Stimulated activated CD8-positive, alpha-beta memory T cell treated with anti-CD3 and anti-CD28 coated beads, Interleukin-15, amount 100 ng/mL, for 4 hours (primary cell): ENCODE measurements at places on chromosomes 7 and 10.

- DNase-seq: no peak
These were observed 656.6 kb downstream of the LRMDA start for GRCh38 chr10:76088008-76088407.

- no peak for DNase-seq
These were observed at the start of gene CDH23 for GRCh38 chr10:71396711-71397295. TSS of gene CDH23 (plus strand) at chr10:71396920. CDS start at chr10:71439832, 42,912 bp downstream.

- DNase-seq: no peak
These were observed 16.6 kb downstream of the MEIG1 start for GRCh38 chr10:14975672-14976273.

- DNase-seq: no peak
These were observed 93.7 kb upstream of the DNAAF5 start for GRCh38 chr7:632831-633210.

- DNase-seq: no peak
These were observed 1.7 kb upstream of the C10orf105 start for GRCh38 chr10:71721313-71721712.

DNA sequence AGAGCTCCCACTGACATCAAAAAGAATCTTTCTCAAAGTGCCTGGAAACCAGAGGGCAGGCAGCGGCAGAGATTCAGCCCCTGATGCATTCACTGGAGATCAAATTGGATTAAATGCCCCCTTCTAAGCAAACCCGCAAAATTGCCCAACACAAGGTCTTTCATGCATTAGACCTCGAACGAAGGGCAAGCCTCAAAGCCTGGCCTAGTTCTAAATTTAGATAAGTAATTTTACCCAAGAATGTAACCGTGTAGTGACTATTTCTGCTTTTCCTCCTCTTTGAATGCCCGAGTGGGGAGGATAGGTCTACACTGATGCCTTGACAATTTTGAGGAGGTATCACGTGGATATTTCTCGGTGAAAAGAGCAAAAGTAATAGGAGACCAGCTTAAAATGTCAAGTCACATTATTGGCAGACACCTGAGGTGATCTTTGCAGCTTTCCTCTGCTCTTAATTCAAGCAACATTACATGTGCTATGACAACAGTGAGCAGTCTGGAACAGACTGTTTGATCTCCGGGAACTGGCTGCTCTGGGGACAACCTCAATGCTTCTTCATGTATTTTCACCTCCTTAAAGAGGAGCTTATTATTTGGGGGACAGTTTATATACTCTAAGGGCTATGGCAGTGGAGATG is 1263.5 kb upstream of the AUTS2 start:
- no peak for DNase-seq

DNA sequence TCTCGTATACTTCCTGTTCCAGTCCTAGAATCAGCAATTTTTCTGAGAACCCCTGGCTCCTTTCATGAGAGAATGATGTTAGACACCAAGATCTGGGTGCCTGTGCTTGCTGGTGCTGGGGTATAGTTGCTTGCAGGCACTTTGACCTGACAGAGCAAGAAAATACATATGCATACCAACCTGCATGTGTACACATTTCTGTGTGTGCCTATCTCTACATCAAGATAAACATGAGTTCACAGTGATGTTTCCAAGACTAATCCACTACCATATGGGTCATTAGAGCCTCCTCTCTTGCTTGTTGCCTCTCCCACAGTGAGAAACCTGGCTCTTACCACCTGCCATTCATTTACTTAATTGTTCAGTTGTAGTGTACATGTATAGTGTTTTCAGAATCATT is 229.1 kb upstream of the IGFBP3 start:
- no peak for DNase-seq

DNA sequence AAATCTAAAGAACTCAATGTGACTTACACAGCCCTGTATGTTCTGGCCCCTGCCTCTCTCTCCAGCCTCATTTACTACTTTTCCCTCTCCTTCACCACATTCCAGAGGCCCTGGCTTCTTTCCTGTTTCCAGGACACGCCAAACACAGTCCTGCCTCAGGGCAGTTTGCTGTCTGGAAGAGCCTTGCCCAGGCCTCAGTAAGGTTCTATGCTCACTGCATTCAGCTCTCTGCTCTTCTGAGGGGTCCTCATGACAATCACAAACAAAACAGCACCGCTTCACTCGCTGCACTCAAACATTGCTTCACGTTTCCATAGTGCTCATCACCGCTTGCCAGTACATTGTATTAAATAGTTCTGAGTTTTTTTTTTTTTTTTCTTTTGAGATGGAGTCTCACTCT is 35.1 kb upstream of the GARS1 start:
- no peak for DNase-seq

GRCh38 chr10:109988212-109988596 is 19.6 kb upstream of the ADD3 start:
- DNase-seq: no peak

GRCh38 chr10:44465401-44466115 is 80.7 kb upstream of the CXCL12 start:
- no peak for DNase-seq

DNA sequence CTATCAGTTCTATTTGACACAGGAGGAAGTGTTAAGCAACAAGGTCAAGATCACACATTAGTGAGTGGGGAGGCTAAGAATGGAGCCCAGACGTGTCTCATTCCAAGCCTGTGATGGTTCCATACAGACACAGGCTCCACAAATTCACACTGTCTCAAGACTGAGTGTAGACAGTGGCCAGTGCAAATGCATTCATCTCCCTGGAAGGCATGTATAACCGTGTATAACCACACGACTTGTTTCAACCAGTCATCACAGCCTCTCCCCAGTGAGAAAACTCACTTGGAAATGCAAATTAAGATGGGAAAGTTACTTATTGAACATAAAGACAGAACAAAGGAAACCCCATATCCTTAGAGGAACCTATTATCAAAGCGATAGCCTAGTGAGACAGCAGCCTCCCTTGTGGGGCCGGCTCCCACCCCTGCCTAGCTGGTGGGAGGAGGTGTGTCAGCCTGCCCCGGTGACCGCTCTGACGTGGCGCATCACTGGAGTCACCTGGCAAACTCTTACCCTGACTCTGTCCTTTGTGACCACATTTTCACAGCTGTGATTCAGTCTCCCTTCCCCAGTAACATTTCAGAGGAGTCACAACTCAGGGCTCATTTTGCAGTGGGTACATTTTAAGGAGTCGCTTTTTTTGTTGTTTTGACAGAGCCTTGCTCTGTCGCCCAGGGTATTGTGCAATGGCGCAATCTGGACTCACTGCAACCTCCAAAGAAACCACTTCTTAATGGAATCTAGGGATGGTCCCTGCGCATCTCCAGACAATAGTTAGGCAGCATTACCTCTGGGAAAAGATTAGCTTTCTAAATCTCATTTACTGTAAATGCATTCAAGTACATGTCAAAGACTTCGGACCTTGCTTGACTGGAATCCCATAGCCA is 126.6 kb upstream of the PARD3 start:
- DNase-seq: no peak

- no peak for DNase-seq
These were observed 18.2 kb downstream of the MYOF start for GRCh38 chr10:93463723-93464476.

- no peak for DNase-seq
These were observed 167.2 kb upstream of the PPP2R2D start for GRCh38 chr10:131733596-131733995.

GRCh38 chr10:93404048-93404354 is 78.1 kb downstream of the MYOF start:
- no peak for DNase-seq

DNA sequence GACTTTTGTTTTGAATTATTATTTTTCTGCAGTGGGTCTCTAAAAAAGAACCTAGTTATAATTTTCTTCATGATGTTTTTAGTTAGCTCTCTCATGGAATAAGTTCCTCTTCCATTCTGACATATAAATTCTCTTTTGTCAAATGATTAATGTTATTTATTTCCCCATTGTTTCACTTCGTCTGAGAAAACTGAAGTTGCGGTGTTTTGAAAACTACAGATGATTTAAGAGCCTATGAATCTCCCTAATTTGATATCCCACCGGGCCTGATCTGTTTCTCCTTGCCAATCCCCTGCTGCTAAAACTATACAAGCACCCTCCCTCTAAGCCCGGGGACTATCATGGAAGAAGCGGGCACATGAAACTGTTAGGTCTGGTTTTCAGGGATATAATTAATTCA is 41.4 kb downstream of the HTR7 start:
- no peak for DNase-seq

DNA sequence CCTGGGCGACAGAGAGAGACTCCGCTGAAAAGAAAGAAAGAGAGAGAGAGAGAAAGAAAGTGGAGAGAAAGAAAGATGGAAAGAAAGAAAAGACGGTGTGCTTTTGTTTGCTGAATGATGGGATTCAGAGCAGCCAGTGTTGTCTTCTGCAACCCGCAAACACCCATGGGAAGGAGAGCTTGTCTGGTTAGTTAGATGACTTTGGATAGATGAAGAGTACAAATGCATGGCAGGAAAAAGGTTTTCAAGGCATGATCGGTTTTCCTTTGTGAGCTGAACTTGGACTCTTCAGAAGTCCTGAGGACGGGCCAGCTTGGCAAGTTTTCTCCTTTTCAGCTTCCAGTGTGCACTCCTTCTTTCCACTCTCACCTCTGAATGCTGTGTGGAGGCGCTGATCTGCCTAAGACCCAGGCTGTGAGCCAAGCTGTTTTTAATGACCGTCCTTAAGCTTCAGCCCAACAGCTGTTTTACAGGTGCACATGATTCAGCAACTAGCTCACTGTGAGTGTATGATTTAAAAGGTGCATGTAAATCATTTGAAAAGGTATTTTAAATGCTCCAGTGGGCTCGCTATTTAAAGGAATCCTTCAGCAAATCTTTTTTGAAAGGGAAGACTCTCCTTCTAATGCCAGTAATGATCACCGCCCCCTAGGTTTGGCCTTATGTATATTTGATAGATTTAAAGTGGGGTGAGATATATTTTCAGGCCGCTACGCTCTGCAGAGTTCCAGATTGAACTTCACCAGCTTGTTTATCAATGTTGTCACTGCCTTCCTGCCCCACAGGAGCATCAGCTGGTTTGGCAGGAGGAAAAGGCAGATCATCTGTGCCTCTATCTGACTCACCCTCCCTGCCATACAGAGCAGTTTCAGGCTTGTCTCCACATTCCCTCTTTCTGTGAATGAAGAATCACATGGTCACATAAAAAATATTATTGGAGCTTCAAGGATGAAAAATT is 115.0 kb downstream of the PLXDC2 start:
- no peak for DNase-seq

- no peak for DNase-seq
These were observed 13.2 kb downstream of the CALML5 start for GRCh38 chr10:5485948-5486852.

DNA sequence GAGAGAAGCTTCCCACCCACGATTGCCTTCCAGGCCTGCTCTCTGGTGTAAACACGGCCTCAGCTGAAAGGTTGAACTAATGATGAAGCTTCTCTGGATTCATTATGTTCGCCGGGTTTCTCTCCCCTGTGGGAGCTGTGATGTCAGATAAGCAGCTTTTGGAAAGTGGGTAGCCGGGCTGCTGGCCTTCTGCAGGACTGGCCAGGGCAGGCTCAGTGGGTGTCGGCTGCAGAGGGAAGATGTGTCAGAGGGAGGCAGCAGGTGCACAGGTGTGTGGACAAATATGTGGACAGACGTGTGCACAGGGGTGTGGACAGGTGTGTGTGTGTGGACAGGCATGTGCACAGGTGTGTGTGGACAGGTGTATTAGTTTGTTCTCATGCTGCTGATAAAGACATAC is 28.5 kb upstream of the PSMG3 start:
- DNase-seq: no peak

DNA sequence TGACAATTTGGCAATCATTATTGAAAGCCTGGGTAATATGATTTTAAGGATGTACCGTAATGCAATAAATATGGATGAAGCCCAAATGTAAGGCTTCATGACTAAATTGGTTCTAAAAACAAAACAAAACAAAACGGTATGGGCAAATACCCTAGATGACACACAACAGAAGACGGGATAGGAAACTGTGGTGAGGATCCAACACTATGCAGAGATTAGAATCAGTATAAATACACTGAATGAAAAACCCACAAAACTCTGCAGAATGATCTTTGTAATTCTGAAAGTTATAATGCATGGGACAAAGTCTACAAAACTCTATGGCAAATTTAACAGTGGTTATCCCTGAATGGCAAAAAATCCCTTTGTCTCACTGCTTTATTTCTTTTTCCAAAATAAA is 57.6 kb downstream of the MALSU1 start:
- no peak for DNase-seq

DNA sequence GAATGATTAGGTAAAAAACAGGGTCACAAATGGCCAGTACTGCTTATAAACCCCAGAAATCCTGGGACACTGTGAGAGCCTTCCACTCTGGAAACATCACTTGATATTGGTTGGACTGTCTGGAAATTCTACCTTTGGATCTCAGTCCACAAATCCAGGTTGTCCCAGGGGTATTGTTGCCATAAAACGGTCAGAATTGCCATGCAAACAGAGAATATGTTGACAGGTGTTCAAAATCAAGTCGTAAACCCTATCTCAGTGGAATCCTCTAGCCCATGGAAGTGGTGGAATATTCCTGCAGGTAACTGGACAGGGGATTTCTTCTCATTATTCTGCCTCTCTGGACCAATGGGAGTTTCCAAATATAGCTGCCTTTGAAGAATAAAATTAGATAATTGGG is 31.2 kb upstream of the KCTD7 start:
- DNase-seq: no peak

GRCh38 chr10:127612-128432 is 7.4 kb upstream of the ZMYND11 start:
- no peak for DNase-seq

GRCh38 chr7:17706734-17707133 is 233.6 kb downstream of the SNX13 start:
- DNase-seq: no peak

DNA sequence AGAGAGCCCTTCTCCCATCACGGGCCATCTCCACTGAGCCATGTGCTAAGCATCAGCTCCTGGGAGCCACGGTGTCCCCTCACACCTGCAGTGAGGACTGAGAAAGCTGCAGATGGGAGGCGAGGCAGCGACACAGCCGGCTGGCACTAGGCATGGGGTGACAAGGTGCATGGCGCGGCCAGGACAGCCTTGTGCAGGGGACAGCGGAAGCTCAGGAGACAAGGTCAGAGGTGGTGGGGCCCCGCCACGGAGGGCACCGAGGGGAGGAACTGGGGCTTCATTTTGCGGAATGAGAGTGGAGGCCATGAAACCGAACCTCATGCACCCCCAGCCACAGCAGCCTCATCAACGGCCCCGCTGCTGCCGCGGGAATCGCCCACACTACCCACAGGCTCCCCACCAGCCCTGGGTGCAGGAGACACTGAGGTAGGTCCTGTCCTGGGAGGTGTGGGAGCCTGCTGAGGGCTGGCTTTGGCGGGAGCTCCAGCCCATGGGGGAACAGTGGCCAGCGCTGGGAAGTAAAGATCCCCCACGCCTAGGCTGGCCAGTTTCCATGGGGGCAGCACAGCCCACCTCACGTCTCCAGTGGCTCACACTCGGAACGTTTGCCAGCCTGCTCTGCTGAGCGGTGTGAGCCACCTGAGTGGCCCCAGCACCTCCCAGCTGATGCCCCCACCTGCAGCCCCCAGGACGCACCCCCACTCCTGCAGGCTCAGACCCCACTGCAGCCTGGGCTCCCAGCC is 71.2 kb upstream of the INSIG1 start:
- no peak for DNase-seq
